Iris pigment epithelial cell (primary cell): ENCODE measurements at places on chromosomes 6 and 20.

- peak; percentile 75 for DNase-seq
Measured at GRCh38 chr6:34301408-34301807, 52.6 kb upstream of the SMIM29 start.

DNA sequence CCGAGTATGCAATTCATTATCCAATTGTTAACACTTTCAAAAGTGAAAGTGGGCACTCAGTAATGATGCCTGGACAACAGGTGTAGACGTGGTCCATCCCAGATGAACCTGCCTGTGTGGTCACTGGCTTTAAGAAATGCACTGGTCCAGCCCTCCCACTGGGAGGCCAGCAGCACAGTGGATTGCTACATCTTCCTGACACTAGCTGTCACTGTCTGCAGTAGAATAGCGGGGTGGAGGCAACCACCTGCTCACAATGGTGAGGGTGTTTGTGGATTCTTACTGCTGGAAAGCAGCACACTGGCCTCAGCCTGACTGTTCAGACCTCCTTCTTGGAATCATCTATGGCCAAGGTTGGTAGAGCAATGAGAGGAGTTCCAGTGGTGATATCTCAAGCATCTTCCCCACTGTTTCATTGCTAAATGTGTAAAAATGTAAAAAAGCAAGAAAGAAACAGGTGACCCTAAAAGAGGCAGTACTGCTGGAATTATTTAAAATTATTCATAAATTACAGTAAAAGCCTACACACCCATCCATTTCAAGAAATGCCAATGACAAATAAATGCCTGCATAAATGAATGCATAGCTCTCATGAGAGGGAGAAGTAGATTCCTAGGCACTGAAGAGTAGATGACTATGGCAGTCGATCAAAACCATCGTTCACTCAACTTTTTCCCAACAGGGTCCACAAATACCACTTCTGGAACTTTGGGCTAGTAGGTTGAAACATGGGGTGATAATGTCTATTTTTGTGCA is 228.0 kb upstream of the PLN start:
- no peak for DNase-seq

- DNase-seq, result no peak
Measured at GRCh38 chr6:151747896-151748295, 59.6 kb upstream of the ESR1 start.

DNA sequence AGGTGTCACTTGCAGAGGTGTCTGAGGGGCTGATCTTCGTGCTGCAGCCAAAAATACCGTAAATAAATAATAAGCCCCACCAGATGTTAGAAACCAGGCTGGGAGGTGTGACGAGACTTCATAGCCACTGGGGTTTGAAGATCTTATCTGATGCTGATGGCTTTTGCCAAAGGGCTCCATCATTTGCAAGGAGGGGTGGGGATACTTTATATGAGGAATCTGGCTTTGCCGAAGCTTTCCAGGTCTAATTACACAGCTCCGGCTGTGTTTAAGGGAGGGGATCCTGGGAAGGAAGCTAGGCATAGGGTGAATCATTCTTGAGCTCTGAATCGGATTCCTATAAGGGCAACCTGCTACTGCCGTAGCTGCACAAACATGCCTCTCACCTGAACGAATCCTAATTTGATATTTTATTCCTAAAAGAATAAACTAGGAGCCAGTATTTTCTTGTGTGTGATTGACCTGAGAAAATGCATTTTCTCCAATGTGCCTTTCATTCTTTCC is 249.6 kb downstream of the SOD2 start:
- DNase-seq, result no peak

- no peak for DNase-seq
Measured at GRCh38 chr6:85049282-85049681, 284.9 kb upstream of the TBX18 start.

- DNase-seq, result no peak
Measured at GRCh38 chr6:331622-332521, 39.6 kb downstream of the DUSP22 start.

GRCh38 chr6:163904186-163904585 is 489.7 kb downstream of the QKI start:
- DNase-seq, result no peak

DNA sequence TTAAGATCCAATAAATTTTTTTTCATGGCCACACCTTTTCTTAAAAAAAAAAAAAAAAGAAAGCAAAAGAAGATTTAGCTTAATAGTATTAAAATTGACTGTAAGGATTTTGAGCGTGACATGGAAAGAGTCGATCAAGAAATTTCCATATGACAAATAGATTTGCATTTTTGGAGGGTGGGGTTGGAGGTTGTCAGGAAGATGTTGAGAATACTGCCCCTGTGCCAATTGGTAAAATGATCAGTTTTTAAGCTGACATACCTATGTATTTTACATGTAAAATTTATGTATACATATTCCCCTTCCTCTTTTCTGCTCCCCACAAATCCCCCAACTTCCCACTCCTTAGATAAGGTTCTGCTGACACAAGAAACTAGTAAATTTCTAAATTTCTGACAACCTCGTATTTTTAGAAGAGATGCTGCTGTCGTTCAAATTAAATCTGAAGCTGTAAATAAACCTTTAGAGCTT is 520.9 kb downstream of the CD83 start:
- DNase-seq, result no peak

DNA sequence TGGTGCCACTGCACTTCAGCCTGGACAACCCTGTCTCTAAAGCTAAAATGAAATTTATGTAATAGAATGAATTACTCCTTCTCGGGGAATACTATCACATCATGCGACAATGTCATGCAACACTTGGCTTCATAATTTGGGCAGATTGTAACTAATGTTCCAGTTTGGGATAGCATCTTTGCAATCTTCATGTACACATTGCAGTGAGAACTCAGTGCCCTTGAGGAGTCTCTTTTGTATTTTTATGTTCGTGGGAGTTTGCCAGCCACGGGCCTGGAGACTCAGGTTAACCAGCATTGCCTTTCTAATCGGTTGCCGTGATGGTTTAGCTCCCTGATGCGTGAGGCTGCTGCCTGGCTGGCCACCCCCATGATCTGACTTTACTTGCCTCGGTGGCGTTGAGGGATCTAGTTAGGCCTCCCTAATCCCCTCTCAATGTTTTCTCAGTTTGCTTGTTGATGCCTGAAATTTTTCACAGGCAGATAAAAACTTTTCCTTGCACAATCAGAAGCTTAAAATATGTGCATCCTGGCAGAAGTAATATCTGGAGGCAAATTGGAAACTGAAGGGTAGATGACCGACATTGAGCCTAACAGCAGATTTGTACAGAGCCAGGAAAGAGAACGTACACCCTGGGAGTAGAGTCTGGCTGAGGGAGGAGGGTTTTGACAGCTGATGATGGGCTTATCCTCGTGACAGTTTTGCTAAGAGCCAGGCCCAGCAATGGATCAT is 2.4 kb downstream of the GMPR start:
- no peak for DNase-seq

DNA sequence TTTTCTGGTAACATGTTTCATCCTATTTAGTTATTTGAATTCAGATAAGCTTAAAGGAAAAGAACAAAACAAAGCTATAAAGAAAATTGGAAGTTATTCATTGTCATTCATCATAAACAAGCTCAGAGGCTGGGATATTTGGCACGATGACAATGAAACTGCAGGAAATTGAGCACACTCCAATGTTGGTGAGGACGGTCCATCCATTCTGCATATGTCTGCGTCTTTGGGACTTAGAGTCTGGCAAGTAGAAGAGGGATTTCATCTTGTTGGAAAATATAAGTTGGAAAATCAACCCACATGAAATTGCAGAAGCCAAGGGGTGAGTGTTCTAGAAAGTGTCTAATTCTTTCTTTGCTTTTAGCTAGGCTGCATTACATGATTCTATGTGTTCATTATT is 78.4 kb downstream of the HDGFL1 start:
- DNase-seq, result no peak

DNA sequence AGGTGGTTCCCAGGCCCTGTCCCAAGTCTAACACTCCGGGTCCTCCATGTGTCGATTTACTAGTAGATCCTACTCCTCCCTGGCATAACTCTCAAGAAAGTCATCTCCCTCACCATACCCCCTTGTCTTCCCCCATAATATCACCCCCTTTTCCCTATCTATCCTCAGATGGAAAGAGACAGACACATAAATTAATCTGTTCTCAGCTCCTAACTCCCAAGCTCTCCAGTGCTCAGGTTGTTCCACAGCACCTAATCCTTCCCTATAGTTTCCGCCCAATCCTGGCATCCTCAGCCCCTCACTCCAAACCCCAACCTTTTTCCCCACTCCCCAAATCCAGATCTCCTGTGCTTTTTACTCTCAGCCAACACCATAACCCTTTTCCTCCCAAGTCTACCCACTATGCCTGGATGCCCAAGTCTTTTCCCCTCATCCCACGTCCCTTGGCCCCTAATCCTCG is 808 bp downstream of the ILRUN start:
- no peak for DNase-seq

DNA sequence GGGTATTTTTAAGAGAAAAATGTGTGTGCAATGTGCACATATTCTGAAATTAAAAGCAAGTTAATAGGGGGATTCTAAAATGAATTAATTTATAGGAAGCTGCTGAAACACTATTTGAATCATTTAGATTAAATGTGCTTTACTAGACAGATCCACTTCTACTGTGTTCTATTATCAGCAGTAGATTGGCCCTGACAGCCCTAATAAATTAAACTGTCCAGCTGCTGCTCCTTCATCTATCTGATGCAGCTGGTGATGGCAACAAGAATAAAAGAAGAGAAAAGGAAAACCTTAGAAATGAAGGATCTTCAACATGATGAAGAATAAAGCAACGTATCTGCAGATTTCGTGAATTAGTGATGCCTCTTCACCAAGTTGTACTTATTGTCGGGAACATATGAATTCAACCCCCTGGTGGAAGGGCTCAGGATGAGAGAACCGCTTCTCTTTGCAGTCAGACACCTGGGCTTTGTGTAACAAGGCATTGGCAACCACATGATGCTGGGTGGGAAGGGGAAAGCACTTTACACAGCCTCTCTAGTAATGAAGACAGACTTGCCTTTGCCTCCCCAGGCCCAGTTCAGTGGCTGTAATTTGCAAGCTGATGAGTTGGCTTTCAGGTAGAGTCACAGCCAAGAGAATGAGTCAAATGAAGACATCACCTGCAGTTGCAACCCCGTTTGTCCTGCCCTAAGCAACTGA is 94.4 kb downstream of the LAMP5 start:
- no peak for DNase-seq

DNA sequence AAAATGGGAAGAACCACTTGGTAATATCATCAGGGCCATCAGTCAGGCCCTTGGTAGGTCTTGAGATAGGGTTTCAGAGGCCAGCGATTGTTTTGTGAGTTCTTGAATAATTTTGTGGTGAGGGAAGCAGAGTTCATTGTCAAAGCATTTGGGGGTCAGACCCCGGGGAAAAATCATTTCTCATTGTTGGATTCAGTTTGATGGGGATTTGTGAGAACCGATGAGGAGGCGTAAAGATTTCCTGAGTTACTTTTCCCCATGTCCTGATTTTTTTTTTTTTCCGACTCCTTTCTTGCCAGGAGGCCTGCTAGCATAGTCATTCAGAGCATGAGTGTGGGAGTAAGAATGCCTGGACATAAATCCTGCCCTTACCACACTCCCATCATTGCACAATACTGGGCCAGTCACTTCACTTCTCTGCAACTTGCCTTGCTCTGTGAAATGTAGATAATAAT is 60.3 kb downstream of the TSHZ2 start:
- DNase-seq, result peak; percentile 71

- no peak for DNase-seq
Measured at GRCh38 chr6:21726676-21727075, 133.1 kb downstream of the SOX4 start.

DNA sequence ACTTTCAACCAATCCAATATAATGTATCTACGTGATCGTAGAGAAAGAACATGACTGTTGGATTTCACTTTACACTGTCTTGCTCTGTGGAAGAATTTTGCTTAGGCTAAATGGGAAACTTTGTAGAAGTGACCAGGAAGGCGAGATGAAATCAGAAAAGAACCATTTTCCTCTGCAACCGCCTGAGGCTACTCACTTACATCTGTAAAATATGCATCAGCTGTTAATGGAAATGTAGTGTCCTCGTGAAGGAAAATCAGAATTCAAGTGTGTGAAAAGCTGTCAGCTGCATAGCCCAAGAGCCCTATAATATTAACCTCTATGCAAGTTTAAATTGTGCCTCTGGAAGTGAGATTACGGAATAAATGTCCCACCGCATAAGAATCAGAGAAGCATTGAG is 277.9 kb downstream of the C6orf118 start:
- no peak for DNase-seq

GRCh38 chr20:14062171-14062570 is 66.9 kb downstream of the MACROD2 start:
- DNase-seq, result no peak

- DNase-seq, result peak; percentile 14
Measured at GRCh38 chr6:15879371-15880261, 216.8 kb upstream of the DTNBP1 start.

DNA sequence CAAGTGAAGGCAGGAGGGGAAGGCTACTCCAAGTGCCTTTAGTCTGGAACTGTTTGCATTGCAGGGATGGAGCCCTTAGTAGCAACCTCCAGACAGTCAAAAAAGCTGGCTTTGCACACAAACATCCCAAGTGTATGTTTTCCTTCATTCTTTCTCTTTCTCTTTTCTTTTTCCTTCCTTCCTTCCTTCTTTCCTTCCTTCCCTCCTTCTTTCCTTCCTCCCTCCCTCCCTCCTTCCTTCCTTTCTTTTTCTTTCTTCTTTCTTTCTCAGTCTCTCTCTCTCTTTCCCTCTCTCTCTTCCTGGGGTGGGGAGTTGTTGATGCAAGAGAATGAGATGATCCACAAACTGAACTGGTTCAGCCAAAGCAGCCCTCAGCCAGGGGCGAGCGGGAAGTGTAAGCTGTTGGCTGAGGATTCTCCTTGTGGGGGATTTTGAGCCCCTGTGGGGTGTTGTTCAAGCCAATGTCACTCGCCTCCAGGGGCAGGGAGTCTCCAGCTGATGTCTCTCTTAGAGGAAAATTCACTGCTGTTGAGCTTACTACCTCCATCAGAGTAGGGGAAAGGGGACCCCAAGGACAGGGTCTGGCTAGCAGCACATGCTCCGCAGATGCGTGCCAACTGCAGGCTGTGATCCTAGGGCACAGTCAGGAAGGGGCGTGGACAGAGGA is 11.7 kb downstream of the RSPO4 start:
- no peak for DNase-seq

DNA sequence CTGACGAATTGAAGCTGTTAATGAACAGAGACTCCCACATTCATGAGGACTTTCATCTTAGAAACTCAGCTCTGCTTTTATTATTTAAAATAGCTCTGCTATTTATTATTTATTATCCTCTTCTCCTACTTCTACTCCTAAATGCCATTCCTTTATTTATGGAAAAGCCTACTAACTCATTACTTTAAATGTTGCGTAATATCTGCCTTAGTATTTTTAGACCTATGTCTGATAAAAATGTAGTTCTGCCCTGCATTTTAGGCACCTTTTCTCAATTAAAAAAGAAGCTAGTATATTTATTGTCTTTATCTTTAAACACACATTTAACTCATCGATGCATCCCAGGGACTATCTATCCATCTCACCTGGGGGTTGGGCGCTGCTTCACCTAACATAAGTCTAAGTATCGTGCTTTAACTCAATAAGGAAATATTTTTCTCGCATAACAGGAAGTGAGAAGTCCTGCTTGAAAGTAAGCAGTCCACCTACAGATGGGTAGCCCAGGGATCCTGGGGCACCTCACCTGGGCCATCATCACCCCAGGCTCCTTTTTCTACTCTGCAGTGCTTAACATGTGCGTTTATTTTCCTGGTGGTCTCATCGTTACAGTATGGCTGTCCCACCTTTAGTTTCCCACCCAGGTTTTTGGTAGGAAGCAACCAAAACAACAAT is 31.3 kb upstream of the FAM184A start:
- no peak for DNase-seq

- DNase-seq, result peak; percentile 47
Measured at GRCh38 chr6:35736253-35736894, 458 bp upstream of the ARMC12 start.

- no peak for DNase-seq
Measured at GRCh38 chr20:3745686-3746173, 13.2 kb downstream of the HSPA12B start.
